ENCODE measurements at places on chromosomes 4 and X.

DNA sequence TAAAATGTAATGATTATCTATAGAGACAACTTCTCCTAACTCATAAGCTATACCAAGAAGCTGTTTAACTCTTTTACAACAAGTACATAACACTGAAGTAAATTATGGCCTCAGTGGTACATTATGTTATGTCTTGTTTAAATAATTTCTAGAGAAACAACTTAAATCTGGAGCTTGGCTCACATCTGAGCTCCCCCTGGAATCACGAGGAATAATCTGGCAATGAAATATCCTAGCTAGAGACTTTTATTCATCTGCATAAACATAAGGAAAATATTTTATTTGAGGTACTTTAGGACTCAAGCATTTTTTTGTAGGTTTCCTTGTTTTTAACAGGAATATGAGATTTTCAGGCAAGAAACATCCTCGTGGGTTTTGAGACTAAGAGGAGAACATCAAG lies 354.7 kb upstream of the SLC7A11 start:
- no peak for DNase-seq

DNA sequence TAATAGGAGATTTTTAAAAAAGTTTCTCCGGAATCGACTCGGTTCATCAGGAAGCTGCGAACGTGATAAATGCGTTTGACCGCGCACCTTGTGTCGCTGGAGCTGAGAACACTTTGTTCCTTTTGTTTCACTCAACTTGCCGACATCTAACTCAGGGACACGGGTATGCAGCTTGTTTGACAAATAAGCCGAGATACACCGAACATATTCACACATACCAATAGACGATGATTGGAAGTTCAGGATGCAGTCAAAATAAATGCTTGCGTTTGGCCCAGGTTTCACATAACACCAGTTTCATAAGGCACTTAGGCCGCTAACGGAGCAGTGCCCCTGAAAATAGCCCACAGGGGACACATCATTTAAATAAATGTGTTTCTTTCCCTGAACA lies 932 bp upstream of the SHISA3 start:
- no peak for DNase-seq

GRCh38 chr4:176546975-176547374 lies 227.2 kb downstream of the SPCS3 start:
- DNase-seq = no peak

DNA sequence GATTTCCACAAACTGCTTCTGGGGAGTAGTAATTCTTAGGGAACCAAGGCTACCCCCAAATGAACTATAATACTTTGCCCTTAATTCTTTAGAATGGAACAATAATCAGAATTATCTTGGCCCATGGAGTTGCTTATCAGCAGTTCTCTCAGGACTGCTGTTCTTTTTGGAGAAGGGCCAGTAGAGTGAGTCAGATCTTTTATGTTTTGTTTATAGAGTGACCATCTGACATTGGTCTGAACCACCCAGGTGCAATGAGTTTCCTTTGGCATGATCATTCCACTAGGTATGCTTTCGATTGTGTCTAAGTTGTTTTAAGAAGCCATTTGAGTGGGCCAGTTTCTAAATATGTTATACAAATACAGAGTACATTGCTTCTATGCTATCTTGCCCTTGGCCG lies 31.8 kb downstream of the PRRG1 start:
- no peak for DNase-seq

- DNase-seq = no peak
These were observed 30.6 kb downstream of the WWC2 start for GRCh38 chr4:183129675-183130074.

DNA sequence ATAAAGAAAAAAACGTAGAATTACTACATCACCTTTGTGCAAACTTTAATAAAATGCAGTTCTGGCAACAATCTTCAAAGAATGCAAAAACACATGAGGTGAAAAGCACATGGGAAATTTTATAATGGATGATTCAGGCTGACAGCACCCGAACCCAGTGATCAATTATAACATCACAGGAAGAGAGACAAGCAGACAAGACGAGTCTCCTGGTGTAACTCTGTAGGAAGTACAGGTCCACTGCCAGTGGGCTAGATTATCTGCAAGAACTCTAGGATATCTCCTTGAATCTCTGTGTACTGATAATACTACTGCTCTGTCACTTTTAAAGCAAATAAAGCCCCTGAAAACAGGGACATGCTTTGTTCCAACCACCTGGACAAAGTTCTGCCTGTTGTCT lies 58.9 kb upstream of the NXF3 start:
- DNase-seq = no peak

GRCh38 chr4:143405075-143405730 lies 68.5 kb downstream of the GAB1 start:
- no peak for DNase-seq

- no peak for DNase-seq
These were observed 390.3 kb downstream of the SPRY1 start for GRCh38 chr4:123786920-123787319.

GRCh38 chr4:911871-912490 lies 20.1 kb downstream of the GAK start:
- DNase-seq = no peak

- no peak for DNase-seq
These were observed 45.8 kb downstream of the ENOX2 start for GRCh38 chrX:130857207-130857606.

DNA sequence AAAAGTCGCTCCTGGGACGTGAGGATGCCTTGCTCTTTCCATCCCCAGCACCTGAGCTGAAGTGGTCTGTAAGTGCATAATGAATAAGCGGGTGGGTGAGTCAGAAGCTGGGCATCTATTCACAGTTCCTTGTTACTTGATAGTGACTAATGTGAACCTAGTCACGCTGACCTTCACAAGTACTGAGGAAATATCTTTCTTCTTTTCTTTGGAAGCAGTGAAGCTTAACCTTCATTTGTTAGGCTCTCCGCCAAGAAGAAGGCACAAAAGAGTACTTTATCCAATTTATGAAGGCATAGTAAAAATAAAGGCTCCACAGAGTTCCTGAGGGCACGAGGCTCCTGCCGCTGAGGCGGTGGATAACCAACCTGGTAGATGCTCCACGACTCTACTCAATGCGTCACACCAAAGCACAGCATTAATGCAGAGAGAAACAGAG lies 475.7 kb upstream of the SLIT2 start:
- DNase-seq = no peak
